ENCODE measurements at places on chromosomes 5 and 9. TPM values are rescaled to one million over a fixed set of nuclear protein-coding genes. Genes with fewer than 3 reads are reported as not detected.
A peak's percentile ranks its signal among the peaks of the same experiment; 100 is the strongest.

Gene EGFL7
- 15.6 TPM for total RNA-seq

- DNase-seq, result no peak
These were observed 20.5 kb upstream of the GLRX start for GRCh38 chr5:95842854-95843544.

GRCh38 chr5:139745800-139746690 is 49.6 kb upstream of the PSD2 start:
- DNase-seq, result no peak

DNA sequence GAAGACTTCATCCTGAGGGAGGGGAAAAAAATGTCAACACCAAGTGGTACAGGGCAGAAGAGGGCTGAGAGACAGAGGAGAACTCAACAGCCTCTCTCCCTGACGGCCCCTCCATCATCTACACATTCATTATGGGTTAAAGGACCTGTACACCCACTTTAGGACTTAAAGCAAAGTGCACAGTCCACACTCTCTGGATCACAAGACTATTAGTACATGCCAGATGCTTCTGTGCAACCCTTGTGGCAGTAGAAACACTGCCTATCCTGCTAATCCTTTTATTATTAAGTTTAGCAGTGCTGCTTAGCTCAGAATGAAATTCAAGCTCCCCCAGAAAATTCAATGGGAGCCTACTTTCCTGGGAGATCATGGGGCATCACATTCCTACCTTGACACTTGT is 1.9 kb downstream of the FRMD3 start:
- no peak for DNase-seq

GRCh38 chr9:3241290-3241689 is 284.5 kb downstream of the RFX3 start:
- DNase-seq, result peak; percentile 3

Gene HIGD2A
- total RNA-seq, result 123 TPM

Gene ACOT12
- not detected for total RNA-seq

Gene PCDHA1
- not detected for total RNA-seq

Gene C9orf50
- total RNA-seq, result not detected

DNA sequence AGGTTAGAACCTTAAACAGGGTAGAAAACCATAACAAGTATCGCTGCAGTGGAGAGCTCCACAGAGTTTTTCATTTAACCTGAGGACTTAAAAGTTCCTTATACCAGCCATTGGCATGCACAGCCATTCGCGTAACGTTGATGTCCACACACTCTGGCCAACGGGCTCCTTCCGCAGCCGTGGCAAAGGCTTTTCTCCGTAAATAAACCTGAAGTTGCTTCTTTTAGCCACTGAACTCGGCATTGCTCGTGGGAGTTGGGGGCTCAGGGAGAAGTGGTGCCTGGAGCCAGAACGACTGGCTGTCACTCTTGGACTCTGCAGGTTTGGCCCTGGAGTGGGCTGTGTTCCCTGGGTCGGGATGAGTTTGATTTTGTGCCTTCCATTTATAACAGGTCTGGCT is 125.9 kb upstream of the LMX1B start:
- no peak for DNase-seq

DNA sequence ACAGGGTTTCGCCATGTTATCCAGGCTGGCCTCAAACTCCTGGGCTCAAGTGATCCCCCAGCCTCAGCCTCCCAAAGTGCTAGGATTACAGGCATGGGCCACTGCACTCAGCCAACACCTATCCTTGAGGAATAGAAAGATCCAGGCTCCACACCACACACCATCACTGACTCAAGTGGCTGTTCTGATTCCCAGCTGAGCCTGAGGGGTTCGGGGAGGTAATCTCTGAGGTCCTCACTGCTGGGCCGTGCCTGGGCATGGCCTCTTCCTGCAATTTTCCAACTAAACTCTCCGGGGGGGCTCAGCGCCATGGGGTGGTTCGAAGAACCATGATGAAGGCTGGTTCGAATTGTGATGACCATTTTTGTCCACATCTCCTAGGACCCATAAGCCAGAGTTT is 31.0 kb upstream of the IL17B start:
- DNase-seq, result no peak

Gene SCAMP1
- total RNA-seq, result 23.1 TPM

GRCh38 chr9:123834889-123835562 is 94.9 kb downstream of the DENND1A start:
- no peak for DNase-seq

DNA sequence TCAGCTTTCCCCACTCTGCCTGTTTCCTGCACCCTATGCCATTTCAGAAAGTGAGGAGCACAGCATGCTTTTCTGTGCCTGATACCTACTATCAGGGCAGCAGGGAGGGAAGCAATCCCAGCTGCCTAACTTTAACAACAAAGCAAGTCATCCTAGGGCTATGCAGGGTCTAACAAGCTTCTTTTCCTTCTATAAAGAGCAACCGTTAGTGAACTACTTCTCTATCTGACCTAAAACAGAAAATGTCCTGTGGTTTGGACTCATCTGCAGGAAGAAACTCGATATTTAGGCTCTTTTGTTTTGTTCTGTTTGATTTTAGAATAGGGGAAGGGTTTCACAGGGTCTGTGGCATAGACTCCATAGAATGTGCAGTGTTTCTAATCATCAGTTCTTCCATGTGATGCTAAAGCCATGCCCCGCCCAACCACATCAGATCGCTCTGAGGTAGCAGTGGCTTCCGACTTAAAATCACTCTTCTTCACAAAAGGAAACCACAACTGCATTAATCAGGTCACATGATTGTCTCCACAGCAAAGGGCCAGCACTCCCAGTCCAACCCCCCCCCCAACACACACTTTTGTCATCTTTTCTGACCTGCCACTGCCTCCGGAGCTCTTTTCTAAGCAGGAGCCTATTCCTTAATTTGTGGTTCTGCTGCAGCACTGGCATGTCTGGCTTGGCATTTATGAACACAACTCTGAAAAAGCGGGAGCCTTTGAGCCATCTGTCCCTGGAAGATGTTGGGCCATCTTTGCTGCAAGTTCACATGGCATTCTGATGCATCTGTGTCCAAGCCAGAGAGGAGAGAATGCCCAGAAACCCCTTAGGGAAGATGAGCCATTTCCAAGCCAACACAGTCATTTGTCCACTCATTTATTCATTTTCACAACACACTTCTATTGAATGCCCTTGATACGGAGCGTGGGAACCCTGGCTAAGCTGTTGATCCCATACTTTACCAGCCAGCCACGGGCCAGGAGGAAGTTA is 71.6 kb downstream of the CFAP90 start:
- no peak for DNase-seq

DNA sequence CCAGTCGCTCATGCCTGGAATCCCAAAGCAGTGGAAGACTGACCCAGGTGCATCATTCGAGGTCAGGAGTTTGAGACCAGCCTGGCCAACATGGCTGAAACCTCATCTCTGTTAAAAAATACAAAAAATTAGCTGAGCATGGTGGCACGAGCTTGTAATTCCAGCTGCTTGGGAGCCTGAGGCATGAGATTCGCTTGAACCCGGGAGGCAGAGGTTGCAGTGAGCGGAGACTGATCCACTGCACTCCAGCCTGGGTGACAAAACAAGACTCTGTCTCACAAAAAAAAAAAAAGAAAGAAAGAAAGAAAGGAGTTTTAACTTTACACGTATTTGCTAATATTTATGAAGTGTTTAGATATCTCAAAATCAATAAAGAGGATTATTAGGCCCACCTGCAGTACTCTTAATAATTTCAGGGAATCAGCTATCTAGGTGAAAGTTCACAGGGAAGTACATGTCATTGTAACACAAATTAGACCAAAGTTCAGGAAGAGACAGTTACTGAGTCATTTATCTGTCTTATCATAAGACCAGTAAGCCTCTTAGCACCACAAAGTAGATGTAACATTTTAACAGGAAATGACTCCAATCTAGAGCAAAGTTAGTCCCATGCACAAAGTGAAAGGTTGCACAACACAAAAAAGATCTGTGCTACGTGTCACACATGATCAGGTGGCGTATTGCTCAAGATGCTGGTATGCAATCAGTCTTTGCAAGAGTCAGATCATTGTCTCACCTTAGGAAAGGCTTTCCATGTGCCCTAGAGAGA is 34.1 kb upstream of the PLIN2 start:
- DNase-seq, result peak; percentile 100

Gene COL15A1
- 0.06 TPM for total RNA-seq

DNA sequence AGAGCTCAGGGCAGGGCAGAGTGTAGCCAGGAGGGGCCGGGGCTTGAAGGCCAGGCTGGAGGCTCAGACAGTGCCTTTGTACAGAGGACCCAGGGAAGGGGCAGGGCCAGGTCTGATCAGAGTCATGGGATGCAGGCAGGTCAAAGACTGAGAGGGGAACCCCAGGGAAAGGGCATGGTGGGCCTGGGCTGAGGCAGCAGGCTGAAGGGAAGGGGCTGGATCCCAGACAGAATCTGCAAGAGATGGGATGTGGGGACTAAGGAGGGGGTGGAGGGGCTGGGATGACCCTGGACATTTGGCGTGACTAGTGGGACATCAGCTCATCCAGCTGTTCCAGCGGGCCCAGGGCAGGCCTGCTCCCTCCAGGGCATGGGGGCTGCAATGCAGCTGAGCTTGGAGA is 15.5 kb upstream of the MRNIP start:
- no peak for DNase-seq

Gene PTGER4
- 36.8 TPM for total RNA-seq

- DNase-seq, result no peak
These were observed 14.4 kb upstream of the SYNPO start for GRCh38 chr5:150625831-150626746.

- DNase-seq, result no peak
These were observed 188.8 kb downstream of the MTRR start for GRCh38 chr5:8057769-8058168.

- no peak for DNase-seq
These were observed at the start of gene TMEM174 for GRCh38 chr5:73172951-73173350. Gene TMEM174 (plus strand): TSS chr5:73173193. CDS start chr5:73173244, 51 bp downstream.

DNA sequence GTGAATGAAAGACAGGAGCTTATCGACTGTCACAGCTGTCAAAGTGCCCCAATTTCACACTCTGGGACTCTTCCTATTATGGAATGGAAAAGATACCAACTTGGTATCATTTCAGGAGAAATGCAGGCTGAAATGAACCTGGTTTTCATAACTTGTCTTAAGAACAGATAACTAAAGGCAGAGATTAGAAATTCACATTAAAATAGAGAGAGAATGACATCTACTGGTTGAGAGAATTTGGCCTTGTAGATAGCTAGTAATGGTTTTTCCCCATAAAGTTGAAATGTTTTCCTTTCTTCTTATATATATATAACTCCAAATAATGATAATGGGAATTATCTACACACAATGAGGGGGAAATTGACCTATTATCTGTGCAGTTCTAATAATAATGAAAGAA is 600.2 kb upstream of the CCNG1 start:
- DNase-seq, result no peak

- DNase-seq, result peak; percentile 47
These were observed 288.8 kb upstream of the ADAMTSL1 start for GRCh38 chr9:18185196-18185595.

DNA sequence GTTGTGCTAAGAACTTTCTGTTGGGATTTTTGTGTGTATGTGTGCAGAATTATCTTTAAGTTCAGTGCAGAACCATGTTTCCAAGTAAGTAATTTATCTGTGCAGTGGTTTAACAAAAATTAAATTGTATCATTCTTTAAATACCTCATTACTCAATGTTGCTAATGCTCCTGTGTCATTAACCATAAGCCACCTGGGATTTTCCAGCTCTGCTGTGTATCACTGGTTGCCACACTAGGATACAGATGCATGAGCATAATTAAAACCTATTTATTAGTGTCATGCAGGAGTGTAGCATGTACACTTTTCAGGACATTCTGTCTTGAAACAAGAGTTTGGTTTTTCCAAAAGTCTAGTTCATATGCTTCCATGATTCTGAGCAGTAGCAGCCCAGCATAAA is 120.4 kb upstream of the PTGER4 start:
- DNase-seq, result no peak

GRCh38 chr5:33679791-33680190 is 212.0 kb downstream of the ADAMTS12 start:
- no peak for DNase-seq

GRCh38 chr5:119276978-119277377 is 78.8 kb upstream of the TNFAIP8 start:
- DNase-seq, result no peak

Gene TICAM2
- 1.2 TPM for total RNA-seq

Gene NMUR2
- total RNA-seq, result not detected

GRCh38 chr9:18473652-18474279 is at the start of gene ADAMTSL1:
Gene ADAMTSL1 (plus strand): TSS chr9:18474153. CDS start chr9:18474233, 80 bp downstream.
- no peak for DNase-seq

DNA sequence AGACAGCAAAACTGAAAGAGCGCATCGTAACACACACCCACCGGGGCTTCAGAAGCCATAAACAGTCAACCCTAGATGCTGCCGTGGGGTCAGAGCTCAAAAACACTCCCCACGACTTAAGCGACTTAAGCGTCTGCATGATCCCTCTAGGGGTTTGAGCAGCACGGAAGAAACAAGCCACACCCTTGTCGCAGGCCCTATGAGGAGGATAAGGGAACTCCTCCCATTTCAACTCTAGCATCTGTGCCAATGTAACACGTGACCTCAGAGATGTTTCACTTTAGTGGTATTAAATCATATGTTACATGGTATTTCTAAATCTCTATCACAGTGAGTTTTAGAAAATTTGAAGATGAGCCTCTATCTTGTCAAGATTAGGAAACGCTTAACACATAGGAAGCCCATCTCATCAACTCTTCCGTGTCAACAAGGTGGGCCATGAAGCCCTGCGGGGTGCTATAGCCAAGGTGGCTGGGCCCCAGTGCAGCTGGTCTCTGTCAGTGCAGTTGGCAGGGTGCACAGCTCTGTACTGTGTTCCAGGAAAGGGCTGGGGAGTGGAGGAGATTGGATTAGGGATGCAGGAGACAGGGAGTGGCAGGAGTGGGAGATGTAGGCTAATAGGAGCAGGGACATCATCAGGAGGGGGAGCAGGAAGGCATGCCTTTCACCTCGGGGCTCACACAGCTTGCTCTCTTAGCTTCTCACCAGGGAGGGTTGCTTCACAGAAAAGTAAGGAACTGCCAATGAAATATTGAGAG is 33.1 kb downstream of the ZCCHC9 start:
- no peak for DNase-seq

Gene TMEM215
- not detected for total RNA-seq

DNA sequence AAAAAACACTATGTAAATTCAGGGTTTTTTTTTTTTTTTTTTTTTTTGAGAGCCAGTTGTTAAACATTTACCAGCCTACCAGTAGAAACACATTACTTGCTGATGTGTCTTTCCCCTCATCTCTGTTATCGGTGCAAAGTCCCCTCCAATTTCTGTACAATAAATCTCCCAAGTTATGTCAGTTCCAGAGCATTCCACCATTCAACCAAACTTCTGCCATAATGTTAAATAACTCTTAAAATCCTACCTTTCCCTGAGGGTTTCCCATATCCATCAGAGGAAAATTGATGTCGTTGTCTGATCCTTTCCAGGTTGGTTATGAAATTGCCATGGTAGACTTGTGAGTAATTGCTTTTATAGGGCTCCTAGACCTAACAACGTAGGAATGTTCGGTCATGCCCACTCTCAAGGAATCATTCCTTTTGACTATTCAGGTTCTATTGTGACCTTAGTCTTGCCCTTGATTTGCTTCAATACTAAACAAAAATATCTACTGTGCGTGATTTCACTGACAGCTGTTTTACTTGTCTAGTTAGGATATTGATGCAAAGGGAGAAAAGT is 5.6 kb upstream of the PPP2R2B start:
- DNase-seq, result no peak
